DMS153 (cell line): ENCODE measurements at places on chromosomes 5 and 9.

DNA sequence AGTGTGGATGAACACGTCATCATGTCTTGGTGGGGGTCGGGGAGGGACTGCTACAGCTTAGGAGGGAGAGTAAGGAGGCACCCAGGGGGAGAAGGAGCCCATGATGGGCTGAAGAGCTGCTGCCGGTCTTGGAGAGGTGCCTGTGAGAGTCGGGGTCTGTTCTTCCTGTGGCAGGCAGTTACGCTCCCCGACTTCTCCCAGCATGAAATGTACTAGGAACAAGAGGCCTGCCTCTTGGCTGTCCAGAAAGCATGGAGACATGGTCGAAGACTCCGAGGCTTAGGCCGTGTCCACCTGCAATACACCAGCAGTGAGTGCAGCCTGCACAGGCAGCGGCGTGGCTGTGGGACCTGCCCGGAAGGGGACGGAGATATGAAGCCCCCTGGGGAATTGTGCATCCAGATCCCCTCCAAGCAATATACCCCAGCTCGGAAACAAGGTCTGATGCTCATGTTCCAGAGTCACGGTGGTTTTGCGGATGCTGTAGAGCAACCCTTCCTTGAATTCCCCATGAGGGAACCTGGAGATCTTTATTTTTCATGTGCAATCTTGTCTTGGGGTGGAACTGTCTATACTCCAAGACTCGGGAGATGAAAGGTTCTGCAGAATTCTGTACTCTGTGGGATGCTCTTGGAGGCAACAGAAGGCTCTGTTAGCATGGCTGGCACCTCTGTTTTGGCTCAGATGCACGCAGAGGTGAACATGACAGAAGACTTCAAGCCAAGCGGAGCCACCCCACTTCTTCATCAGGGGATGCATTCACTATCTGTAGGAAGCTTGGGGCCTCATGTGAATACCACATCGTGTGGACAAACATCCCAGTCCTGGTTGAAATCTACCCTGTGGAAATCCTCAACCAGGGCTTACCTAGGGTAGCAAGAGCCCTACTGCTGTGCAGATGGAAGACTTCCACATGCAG, 374.9 kb upstream of the IRX4 start:
- DNase-seq = no peak

GRCh38 chr9:72648324-72649126, 127.1 kb downstream of the TMC1 start:
- no peak for DNase-seq

DNA sequence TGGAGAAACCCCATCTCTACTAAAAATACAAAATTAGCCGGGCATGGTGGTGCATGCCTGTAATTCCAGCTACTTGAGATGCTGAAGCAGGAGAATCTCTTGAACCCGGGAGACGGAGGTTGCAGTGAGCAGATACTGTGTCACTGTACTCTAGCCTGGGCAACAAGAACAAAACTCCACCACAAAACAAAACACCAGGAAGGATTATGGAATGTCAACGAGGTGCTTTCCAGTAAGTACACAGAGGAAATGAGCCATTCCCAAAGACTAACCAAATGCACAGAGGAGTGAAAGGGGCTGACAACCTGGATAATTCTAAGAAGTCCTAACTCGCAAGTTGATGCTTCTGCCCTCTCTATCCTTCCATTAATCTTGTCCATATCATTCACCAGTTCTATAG, 126.1 kb upstream of the RETREG1 start:
- peak; percentile 43 for DNase-seq

DNA sequence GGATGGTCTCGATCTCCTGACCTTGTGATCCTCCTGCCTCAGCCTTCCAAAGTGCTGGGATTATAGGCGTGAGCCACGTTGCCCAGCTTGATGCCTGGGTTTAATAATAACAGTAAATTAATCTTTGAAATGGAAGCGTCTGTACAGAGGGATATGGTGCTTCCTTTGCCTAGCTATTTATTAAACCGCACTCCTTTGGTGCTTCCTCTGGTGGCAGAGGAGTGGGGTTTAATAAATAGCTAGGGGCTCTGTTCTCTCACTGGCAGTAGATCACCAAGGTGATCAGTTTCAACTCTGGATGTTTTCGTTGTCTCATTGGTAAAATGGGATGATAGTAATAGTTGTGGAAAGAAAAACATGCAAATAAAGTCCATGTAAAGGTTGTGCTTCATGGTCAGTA, 1122.5 kb upstream of the WWC1 start:
- DNase-seq = no peak

DNA sequence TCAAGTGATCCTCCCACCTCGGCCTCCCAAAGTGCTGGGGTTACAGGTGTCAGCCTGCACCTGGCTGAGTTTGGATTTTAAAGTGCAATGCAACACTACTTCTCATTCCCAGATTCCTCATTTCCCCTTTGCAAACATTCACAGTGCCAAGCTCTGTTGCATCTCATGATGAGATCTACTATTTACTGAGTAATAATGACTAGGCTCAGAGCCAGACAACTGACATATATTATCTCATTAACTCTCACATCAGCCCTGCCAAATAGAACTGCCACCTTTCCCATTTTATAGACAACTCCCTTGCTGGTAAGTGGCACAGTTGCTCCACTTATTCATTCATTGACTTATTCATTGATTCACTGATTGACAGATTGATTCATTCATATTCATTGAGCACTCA, 7.0 kb downstream of the PDE6A start:
- DNase-seq = peak; percentile 86

- DNase-seq = no peak
These were observed 80.9 kb downstream of the YIPF5 start for GRCh38 chr5:144089401-144090021.

DNA sequence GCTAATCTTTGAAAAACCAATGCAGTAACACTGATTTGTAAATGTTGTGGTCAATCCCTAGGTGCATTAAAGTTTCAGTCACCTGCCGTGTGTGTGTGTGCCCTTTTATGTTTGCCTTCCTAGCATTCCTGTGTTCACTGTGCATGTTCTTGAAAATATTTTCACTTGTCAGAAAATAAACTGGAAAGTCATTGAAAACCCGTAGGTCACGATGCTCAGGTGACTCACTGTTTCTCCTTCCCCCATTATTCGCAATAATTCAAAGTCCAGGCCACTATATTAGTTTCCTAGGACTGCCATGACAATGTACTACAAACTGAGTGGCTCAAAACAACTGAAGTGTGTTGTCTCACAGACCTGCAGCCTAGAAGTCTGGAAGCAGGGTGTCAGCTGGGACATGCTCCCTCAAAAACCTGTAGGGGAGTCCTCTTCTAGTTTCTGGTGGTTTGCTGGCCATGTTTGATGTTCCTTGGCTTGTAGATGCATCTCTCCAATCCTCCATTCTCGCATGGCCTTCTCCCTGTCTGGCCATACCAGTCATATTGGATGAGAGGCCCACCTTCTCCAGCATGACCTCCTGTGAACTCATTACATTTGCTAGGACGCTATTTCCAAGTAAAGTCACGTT, 29.3 kb downstream of the MARVELD2 start:
- no peak for DNase-seq

DNA sequence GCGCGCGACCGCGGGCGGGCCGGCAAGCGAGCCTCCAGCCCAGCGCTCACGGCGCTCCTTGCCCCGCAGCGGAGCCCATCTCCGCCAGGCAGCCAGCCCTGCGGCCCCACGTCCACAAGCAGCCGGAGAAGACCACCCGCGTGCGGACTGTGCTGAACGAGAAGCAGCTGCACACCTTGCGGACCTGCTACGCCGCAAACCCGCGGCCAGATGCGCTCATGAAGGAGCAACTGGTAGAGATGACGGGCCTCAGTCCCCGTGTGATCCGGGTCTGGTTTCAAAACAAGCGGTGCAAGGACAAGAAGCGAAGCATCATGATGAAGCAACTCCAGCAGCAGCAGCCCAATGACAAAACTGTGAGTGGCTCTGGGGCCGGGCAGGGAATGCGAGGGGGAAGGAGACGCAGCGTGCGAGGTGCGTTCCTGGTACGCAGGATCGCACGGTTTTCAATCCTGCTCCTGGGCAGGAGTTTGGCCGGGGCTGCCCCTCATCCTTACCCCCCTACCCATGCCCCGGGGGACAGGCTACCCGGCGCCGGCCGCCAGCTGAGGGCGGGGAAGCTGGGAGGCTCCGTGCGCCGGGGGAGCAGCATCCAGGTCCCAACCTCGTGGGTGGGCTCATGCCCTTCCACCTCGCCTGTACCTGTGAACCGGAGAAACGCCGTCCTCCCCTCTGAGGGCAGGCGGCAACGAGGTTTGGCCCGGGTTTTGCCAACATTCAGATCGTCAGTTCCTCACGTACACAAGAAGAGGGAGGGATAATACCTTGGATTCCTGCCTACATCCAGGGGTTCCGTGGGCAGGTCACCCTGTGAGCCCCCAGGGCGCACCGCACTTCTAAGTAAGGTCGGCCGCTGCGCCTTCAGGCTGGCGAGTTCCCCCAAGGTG, 6.6 kb downstream of the ISL1 start:
- no peak for DNase-seq
